ENCODE measurements at places on chromosomes 4 and X.

DNA sequence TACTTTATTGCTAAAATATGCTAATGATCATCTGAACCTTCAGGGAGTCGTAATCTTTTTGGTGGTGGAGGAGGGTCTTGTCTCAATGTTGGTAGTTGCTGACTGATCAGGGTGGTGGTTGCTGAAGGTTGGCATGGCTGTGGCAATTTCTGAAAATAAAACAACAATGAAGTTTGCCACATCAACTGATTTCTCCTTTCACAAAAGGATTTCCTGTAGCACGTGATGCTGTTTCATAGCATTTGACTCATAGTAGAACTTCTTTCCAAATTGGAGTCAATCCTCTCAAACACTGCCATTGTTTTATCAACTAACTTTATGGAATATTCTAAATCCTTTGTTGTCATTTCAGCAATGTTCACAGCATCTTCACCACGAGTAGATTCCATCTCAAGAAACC, 19.3 kb downstream of the DDIT4L start:
- DNase-seq, result no peak

DNA sequence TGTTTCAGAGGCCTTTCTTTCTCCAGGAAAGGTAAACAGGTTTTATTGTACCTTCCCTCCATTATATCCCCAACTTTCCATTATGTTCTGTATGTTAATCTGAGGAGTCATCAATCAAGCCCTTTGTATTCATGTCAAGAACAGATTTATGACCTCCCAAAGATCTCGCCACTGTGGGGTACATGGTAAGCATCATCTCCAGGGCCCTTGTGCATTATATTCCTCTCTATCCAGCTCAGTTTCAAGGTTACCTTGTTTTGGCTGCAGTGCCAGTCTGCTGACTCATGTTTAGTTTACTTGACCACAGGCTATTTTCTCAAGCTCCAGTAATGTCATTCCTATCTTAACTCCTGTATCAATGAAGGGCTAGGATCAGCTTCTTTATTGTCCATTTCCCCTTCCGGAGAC, 125.1 kb upstream of the FRMPD4 start:
- no peak for DNase-seq

GRCh38 chrX:74234818-74235217, 69.2 kb upstream of the ZCCHC13 start:
- no peak for DNase-seq

- no peak for DNase-seq
Observed at GRCh38 chrX:72123471-72124185, 8.1 kb downstream of the RTL5 start.

DNA sequence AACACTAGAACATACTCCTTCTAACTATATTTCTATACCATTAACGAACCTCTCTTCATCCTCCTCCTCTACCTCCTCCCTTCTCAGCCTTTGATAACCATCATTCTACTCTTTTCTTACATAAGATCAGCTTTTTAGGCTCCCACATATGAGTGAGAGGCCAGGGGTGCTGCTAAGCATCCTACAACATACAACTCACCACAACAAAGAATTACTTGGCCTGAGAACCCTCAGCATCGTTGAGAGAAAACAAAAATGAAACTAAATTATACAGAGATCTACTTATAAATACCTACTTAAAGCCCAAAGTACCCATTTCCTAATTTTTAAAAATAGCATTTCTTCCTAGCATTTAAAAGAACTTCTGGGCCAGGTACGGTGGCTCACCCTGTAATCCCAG, 77.7 kb downstream of the CC2D2A start:
- no peak for DNase-seq

DNA sequence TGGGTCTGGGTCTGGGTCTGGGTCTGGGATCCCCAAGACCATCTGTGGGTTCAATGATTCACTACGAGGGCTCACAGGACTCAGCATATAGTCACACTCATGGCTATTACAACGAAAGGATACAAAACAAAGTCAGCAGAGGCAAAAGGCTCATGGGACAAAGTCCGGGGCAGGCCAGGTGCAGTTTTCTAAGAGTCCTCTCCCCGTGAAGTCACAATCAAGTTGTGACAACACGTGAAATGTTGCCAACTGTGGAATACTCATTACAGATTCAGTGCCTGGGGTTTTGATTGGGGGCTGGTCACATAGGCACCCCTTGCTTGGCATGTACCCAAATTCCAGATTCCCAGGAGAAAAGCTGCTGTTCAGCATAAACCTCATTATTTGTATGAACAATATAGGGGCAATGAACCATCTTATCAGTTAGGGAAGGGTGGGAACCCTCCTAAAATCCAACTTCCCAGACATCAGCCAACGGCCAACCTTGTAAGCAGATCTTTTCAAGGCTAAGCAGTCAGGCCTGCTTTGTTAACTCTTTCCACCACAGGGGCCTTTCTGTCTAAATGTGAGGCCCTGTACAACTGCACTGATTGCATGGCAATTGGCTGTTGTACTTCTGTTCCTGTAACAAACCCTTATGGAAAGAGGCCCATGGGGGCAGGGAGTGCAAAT, 58.2 kb upstream of the DIPK2B start:
- DNase-seq, result no peak

DNA sequence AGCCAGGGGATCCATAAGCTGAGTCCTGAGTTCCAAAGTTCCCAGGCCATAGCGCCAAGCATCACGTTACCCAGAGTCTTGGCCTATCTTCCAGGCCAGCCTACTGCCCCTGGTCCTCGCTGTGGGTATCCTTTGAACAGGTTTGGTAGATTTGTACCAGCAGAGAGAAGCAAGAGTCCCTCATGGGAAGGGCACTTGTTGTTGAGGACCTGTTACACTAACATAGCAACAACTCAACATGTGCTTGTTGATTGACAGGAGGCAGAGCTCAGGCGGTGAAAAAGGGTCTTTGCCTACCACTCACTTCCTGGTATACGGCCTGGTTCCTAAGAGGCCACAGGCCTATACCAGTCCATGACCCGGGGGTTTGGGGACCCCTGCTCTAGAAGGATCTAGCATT, 138.4 kb downstream of the RASL11B start:
- no peak for DNase-seq

GRCh38 chrX:143934542-143934941, 50.7 kb downstream of the UBE2NL start:
- no peak for DNase-seq

DNA sequence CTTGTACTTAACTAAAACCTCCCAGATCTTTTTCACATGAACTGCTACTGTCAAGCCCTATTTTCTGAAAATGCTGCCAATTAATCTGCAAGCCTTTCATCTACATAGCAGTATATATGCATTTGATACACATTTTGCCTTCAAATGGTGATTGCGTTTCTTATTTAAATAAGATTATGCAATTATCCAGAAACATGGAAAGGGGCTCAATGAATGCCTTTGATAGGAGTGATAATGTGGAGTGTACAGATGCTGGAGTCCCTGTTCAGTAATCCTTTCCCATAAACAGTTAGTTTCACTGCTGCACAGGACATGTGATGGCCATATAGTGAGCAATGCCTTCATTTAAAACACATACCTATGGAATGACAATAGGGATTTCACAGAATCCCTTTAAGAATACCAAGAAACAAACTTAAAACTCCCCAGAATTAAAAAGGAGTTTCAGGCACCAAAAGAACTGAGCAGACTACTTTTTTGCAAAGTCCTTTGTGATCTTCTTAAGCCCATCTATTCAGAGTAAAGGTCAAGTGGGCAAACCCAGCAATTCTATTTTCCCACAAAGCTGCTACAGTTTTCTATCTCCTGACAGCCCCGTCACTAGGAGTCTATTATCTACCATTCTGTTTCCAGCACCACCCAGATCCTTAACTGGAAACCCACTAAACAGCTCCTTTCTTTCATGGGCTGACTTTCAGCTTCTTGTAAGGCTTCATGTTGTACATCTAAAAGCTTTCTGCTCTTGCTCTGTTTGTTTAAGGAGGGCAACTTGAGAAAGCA, 120.3 kb downstream of the UNC5C start:
- no peak for DNase-seq

- no peak for DNase-seq
Observed at GRCh38 chr4:139532947-139533346, 23.1 kb downstream of the SETD7 start.

- DNase-seq, result no peak
Observed at GRCh38 chr4:81032771-81033684, 2.5 kb downstream of the BMP3 start.

- DNase-seq, result no peak
Observed at GRCh38 chr4:41709844-41710481, 38.6 kb downstream of the PHOX2B start.

DNA sequence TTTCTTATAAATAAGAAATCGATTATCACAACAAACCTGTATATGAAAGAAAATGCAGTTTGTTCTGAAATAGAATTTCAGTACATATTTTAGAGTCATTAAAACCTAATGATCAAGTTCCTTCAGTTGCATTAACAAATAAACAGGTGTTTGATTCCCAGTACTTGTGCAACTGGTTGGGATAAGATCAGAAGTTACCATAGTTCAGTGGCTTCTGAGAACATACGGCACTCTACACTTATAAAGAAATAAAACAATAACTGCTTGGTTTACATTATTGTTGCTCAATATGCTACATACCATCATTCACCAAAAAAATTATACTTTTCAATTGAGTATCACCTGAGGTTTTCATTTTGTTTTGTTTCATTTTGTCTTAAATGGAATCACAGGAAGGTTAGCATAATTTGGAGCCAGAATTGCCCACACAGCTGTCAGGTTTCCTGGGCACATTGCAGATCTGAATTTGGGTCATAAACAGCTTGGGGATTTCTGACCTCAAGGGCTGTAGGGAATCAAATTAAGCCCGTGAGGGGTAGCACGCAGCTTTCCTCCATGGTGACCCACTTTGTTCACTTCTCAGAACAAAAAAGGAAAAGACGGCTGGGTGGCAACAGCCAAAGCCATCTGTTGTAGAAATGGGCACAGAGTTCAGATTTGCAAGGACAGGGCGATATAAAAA, 14.9 kb upstream of the CCNG2 start:
- DNase-seq, result no peak

DNA sequence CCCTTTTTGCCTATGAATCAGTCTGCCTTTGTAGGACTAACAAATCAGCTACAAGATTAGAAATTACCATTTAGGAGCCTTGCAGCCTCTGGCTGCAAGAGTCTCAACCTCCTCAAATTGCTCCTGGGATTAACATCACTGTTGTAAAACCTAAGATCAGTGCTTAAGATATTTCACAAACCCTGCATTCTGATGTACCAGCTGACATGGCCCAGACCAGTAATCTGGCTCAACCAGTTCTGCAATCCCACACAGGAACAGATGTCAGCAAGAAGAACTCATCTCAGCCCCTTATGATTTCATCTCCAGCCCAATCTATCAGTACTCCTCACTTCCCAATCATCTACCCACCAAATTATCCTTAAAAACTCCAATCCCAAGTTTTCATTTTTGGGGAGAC, 32.5 kb upstream of the AADAT start:
- DNase-seq, result no peak

GRCh38 chr4:6562931-6563901, 11.8 kb upstream of the MAN2B2 start:
- no peak for DNase-seq

DNA sequence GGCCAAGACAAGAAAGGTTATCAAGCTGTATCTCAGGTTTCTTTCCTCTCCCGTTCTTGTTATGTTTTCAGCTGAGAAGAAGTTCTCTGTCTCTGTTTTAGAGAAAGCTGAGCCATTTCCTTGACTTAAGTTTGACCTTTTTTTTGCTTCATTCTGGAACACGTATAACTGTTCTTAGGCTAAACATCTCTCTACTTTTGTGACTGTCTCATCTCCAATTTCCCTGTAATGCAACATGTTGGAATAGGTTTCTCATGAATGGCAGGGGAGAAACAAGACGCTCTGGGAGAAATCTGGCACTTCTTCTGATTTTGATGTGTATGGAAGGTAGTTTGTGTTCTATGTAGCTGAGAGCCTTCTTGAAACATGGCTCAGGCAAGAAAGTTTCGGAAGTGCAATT, 36.2 kb upstream of the SFRP2 start:
- no peak for DNase-seq

DNA sequence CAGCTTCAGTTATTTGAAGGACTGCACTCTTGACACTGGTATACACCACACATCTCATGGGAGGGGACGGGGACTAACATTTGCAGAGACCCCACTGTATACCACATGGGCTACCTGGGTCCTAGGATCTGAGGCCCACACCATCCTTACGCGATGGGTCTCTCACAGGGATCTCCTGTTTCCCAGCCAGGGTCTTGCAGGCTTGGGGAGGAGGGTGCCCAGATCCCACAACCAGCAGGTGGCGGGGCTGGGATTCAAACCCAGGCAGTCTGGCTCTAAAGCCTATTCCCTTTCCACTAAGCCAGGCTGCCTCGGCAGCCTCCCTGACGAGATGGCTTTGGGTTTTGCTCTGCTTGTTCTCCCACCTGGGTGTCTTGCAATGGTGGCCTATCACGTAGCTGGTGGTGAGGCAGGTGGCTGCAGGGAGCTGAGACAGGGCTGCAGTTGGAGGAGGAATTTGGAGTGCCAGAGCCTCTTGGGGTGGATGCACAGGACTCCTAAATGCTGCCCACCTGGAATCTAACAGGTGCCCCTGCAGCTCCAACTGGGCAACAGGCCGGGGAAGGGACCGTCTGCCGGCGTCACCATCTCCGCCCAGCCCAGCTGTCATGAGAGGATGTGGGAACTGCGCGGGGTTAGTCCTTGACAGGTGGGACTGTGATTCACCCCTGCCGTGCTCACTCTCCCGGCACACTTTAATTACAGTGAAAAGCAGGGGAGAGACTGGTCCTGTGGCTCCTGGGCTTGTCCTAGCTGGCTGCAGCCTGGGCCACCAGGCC, 110.7 kb downstream of the PSAPL1 start:
- DNase-seq, result no peak

DNA sequence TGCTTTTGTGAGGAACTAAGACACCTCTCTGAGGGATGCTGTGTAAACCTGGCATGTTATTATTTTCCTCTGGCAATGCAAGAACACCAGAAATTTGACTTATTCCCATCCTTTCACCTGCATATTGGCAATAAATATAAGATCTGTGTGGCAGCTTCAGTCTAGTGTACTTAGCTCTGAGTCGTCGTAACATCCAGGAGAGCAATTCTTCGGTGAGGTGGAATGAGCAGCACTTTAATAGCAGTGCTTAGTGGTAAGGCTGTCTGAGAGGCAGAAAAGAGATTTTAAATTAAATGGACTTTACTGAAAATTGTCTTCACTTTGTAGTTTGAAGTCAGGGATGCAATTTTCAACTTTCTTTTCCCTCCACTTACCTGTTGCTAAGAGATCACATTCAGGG, 344.9 kb downstream of the PCDH7 start:
- no peak for DNase-seq

DNA sequence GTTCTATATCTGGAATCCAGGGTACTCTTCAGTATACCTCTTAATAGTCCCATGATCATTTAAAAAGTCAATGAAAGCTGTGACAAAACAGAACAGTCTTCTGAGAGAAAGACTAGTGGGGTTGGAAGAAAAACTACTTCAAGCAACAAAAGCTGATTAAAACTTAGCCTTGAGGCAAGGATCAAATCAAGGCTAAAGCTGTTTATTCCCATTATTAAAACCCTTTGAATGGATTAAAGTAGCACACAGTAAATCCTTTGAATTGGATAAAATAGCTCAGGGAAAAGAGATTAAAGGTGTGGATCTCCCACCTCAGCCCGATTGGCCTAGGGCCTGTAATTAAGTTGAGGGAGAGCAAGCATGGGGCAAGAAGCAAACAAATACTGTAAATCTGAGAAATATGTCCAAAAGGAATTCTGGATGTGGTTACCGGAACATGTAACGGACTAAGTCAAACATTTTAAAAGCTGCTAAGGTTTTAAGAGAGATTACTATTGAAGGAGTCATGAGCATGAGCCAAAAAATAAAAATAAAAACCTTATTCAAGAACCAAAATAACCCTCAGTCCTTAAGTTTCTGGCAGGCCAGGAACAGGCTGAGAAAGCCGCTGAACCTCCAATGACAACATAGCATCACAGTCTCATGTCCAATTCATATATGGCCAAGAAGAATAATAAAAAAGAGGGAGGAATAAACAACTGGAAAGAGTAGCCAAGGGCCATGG, 257.3 kb upstream of the NEIL3 start:
- DNase-seq, result no peak

Measured in activated CD4-positive, CD25-positive, alpha-beta regulatory T cell treated with anti-CD3 and anti-CD28 coated beads, Interleukin-2, amount 50 U/mL, for 16 hours (primary cell).